ENCODE measurements at places on chromosomes 12 and 14.

- DNase-seq, result no peak
Observed at GRCh38 chr12:94679554-94680195, 29.3 kb upstream of the TMCC3 start.

DNA sequence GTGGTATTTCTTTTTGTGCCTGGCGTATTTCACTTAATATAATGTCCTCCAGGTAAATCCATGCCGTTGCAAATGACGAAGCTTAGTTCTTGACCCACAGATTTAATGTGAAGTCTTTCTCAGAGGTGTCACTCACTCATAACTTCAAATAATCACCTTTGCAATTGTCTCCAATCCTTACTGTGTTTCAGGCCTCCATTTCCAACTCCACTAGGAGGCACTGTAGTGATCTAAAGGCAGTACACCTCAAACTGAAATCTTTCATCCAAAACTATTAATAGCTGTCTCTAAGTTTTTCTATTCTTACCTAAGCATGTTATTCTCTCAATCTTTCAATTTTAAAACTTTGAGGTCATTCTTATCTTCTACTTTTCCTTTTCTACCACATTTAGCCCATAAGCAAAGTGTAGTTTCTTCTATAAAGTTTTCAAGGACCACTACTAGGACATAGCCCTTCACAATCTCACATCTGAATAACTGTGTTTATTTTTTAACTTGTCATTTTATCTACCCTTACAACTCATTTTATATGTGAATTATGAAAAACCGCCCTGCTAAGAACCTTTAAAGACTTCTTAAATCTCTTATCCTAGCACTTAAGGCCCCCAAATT, 25.5 kb upstream of the FBXO34 start:
- DNase-seq, result peak; percentile 16

DNA sequence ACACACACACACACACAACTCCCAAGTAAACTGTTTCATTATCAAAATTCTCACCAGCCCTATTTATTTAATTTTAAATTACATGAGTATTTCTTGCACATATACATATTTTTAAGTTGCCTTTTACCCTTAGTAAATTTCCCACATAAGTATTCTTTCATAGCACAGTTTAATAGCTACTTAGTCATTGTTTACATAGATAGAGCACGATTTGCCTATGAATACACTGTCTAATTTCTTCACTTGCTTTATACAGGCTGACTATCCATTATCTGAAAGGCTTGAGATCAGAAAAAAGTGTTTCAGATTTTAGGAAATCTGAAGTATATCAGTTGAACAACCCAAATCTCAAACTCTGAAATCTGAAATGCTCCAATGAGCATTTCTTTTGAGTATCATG, 30.9 kb downstream of the NIN start:
- DNase-seq, result no peak

- DNase-seq, result no peak
Observed at GRCh38 chr12:91361864-91362263, 179.2 kb upstream of the DCN start.

- no peak for DNase-seq
Observed at GRCh38 chr12:11812241-11812585, 162.7 kb downstream of the ETV6 start.

DNA sequence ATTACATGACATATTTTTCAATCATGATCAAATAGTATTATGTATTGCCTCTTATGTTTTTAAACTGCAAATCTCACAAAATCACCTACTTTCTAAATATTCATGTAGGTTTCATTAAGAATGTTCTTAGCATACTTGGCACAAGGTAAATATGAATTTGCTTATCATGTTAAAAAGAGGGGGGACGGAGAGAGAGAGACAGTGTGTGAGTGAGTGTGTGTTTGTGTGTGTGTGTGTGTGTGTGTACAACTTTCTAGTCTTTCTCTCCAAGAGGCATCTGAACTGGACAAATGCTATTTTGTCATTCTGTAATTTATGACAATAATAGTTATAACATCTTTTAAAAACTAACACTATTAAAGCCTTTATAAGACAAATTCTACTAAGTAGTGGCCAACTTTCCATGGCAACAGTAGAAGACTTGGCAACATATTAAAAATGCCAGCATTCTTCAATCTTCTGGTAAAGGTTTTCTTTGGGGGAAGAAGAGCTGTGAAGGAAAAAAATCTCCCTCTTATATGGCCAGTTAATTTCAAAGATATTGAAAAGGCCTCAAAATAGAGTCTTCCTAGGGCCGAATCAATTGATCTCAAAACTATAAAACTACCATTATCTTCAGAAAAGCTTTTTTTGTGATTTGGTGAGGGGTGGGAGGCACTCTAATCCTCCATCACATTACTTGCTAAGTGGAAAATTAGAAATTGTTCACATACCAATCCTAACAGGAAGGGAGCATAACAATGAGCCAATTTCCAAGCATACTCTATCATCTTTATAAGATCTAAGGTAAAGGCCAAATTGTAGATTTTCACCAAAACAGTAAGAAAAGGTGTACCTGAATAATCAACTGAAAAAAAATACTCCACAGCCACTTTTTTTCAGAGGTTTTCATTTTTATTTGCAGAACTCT, 28.2 kb downstream of the CDK17 start:
- no peak for DNase-seq

GRCh38 chr14:99327050-99327449, 55.1 kb upstream of the BCL11B start:
- DNase-seq, result no peak

GRCh38 chr14:61382842-61383241, 61.5 kb downstream of the PRKCH start:
- DNase-seq, result no peak

GRCh38 chr14:74223016-74223415, 16.2 kb upstream of the VSX2 start:
- DNase-seq, result no peak
